ENCODE measurements at places on chromosomes 16 and 17. TPM values are rescaled to one million over a fixed set of nuclear protein-coding genes. Genes with fewer than 3 reads are reported as not detected.

DNA sequence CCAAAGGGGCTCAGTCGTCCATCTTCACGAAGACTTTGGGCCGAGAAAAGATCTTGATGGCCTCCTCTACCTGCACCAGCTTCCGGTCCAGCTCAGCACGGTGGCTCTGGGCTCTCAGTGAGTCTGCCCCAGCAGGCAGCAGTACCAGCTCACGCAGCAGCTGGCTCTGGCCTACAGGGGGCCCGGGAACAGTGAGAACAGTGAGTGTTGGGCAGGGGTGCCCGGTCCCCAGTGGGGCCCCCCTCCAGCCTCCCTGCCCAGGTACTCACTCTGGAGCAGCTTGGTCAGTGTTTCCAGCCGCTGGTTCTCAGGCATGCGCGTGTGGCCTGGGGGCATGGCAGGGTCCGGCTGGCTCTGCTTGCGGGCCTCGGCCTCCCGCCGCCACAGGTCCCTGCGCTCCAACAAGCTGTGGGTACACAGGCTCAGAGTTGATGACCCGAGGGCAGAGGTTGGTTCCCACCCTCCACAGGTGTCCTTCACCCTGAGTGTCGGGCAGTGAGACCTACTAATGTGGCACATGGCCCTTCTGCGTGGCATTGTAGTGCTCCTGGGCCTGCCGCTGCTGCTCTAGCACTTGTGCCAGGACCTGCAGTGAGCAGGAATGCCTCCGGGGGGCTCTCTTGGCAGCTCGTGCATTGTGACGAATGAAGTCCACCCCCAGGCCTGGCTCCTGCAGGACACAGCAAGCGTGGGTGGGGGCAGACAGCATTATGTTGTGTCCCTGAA lies 2.6 kb downstream of the PARD6A start:
- no peak for DNase-seq

SOX8 gene
- total RNA-seq: not detected

KARS1 gene
- 180 TPM for total RNA-seq

DNA sequence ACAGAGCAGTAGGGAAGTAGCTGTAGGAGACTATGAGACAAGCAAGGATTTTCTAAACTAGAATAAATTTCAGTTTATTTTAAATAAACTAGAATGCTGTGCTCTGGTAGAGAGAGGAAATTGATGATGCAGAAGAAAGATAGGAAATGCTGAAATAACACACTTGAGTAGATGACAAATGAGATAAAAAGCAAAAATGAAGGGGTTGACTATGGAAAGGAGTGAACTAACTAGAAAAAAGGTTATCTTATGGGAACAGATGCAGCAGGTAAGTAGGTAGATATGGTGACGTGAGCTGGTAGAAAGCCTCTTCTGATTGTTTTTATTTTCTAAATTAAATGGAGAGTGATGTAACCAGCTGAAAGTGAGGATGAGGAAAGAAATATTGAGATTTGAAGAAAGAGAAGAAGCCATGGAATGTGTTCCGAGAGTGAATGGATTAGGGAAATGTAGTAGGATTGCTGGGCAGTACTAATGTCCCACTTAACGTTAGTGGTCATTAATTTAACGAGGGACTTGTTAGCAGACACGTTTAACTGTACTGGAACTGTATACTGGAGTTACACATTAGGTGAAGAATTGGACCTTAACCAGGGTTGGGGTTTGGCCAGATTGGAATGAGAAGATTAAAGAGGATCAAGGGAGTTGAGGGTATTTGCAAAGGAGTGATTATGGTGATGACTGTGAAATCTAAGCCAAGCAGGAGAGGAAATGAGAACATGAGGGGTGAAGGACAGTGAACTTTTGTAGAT lies 196.5 kb downstream of the TANC2 start:
- no peak for DNase-seq

- DNase-seq: no peak
Observed at GRCh38 chr17:60311936-60312335, 80.0 kb downstream of the USP32 start.

C17orf50 gene
- not detected for total RNA-seq

DNA sequence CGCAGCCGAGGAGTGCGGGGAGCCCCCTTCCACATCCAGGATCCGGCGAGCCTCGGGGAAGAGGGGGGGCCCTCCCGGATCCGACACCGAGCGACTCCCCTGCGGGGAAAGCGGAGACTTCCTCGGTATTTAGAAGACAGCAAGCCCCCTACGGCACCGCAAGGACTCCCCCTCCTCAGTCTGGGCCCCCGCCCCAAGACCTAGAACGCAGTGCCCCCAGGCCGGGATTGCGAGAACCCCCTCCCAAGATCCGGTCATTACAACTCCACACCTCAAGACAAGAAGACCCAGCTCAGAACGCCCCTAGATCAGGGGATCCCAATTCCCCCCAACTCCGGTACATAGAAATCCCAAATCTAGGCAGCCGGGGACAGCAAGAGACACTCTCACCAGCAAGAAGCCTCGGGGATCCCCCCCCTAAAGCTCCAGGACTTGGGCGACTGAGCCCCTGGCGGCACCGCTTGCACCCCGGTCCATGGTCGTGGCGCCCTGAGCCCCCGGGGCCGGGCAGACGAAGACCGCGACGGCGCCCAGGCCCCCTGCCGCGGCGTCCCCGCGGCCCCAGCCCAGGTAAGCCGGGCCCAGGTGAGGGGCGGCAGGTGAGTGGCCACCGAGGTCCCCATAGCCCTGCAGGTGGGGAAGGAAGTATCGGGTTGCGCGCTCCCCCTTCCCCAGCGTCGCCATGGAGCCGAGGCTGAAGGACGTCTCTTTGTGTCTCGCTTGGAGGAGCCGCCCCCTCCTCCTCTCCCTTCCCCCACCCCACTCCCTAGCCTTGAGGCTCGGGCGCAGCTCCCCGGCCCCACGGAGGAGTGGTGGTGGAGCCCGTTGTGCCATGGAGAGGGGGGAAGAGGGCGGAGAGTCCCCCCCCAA lies 641 bp downstream of the SBK1 start:
- DNase-seq: no peak

DNA sequence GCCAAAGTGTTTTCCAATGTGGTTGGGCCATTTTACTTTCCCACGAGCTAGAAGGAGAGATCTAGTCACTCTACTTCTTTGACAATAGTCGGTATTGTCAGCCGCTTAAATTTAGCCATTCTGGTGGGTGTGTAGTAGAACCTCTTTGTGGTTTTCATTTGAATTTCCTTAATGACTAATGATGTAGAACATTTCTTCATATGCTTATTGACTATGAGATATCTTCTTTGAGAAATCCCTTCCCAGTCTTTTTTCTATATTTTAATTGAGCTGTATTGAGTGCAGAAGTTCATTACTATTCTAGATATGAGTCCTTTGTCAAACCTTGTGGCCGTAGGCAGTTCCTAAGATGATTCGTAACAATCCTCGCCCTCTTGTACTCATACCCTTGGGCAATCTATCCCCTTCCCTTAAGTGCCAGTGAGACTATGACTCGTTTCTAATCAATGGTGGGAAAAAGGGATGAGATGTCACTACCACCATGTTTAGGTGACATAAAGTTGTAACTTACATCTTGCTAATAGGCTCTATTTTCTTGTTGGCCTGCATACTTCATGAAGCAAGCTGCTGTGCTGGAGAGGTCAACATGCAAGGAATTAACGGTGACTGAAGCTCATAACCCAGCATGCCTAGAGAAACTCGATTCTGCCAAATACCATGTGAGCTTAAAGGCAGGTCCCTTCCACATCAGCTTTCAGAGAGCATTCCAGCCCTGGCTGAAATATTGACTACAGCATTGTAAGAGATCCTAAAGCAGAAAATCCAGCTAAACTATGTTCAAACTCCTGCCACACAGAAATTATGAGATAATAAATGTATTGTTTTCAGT lies 817.9 kb upstream of the SOX9 start:
- DNase-seq: peak; percentile 77

DNA sequence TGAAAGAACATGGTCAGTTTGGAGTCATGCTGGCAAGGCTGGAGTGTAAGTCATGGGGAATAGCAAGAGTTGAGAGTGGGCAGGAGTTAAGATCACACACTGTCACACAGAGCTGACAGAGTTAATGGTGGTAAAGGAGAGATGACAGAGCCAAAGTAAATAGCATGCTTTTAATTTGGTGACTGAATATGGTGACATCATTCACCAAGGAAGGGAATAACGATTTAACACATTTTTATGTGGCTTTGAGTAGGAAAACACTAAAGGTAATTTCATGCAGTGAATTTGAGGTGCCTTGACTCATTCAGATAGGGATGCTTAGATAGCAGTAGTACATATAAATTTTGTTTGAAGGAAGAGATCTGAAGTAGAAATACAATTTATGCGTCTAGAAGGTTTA lies 42.1 kb downstream of the SYNRG start:
- DNase-seq: no peak

HAS3 gene
- 1.3 TPM for total RNA-seq

GRCh38 chr17:82854226-82854625 lies 14.4 kb upstream of the ZNF750 start:
- DNase-seq: no peak

- no peak for DNase-seq
Observed at GRCh38 chr17:74713171-74713755, 540 bp upstream of the CD300LF start.

GOSR2 gene
- total RNA-seq: 56.5 TPM

DNA sequence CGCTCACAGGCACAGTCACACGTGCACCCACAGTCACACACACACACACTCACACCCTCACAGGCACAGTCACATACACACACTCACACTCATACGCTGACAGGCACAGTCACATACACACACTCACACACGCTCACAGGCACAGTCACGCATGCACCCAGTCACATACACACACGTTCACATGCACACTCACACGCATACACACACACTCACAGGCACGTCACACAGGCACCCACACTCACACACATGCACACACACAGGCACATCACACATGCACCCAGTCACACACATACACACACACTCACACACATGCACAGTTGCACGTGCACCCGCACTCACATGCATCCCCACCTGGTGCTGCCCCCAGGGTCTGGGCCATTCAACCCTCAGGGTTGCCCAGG lies 46.1 kb upstream of the CBFA2T3 start:
- DNase-seq: no peak

ZNF423 gene
- total RNA-seq: 0.20 TPM

OR2C1 gene
- total RNA-seq: not detected

- no peak for DNase-seq
Observed at GRCh38 chr16:85735225-85735635, 15.7 kb downstream of the C16orf74 start.

DNA sequence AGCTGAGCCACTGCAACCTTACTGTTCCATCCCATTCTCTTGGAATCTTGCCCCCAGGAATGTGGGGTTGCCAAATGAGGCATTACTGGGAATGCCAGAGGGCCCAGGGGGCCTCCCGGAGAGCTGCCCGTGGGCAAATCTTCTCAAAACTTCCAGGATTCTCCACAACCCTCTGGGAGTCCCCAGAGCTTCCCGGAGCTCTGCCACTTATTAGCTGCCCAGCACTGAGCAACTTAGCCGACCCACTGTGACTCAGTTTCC lies 306.0 kb downstream of the FOXL1 start:
- DNase-seq: peak; percentile 53

- peak; percentile 69 for DNase-seq
Observed at GRCh38 chr17:31560616-31561235, 169.3 kb downstream of the RAB11FIP4 start.

- no peak for DNase-seq
Observed at GRCh38 chr16:12541672-12542071, 262.0 kb downstream of the CPPED1 start.

DNA sequence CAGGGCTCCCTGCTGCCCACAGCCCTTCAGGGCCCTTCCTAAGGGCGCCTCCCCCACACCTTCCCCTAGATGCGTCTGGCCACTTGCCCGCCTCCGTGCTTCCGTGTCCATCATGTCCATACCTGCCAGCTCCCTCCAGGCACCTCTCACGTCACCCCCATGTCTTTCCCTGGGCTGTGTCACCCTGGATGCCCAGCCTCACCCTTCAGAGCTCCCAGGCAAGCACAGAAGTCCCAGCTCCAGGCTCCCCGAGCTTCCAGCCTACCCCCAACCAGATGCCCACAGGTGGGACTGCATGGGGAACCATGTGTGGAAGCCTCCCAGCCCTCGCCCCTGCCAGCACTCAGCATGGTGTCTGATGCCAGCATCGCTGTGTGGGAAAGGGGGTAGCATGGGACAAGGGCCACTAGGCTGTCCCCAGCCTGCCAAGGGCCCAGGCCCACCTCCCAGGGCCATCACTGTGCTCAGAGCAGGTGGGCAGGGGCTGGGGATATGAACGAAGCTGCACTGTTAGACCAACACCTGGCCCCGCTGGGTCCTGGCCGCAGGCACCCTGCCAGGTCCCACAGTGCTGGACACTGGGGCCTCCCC lies 1.9 kb upstream of the AXIN1 start:
- DNase-seq: no peak

ORAI3 gene
- 58.5 TPM for total RNA-seq

KRT28 gene
- total RNA-seq: not detected

- DNase-seq: no peak
Observed at GRCh38 chr16:81495321-81496234, 51.0 kb downstream of the CMIP start.

GRCh38 chr17:65259696-65260485 lies 122.7 kb downstream of the RGS9 start:
- no peak for DNase-seq

GRCh38 chr17:39194089-39194984 lies 3.1 kb downstream of the CACNB1 start:
- DNase-seq: no peak

GRCh38 chr17:80837711-80838110 lies 153.9 kb upstream of the CHMP6 start:
- no peak for DNase-seq

CCL7 gene
- 0.17 TPM for total RNA-seq

DNA sequence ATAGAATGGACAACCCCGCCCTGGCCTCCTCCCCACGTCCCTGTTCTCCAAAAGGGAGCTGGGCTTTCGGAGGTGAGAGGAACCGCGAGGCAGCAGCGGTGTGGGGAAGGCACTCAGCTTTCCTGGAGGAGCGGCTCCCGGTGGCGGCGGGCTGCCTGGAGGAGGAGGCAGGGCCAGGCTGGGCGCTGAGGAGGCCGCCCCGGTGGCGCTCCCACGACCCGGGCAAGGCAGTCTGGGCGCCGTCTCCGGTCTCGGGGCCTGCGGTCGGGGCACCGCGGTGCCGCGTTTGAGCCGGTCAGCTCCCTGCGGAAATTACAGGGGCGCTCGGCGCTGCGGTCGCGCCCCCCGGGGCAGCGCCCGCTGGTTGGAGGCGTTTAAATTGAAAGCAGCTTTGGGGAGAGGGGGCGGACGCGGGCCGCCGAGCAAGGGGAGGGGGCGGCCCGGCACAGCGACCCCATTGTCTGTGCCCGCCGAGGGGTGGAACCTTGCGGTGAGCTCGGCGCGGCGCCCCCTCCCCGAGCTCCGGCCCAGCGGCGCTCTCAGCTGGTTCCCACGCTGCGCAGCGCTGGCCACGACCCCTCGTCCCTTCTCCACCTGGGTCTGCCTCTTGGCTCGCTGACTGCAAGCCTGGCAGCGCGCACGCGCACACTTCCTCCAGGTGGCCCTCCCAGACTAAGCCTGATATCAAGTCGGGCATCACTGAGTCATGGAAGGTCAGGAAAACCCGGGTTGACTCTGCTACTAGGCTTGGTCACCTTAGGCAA lies 58.7 kb upstream of the DLX4 start:
- peak; percentile 72 for DNase-seq

GRCh38 chr17:77428020-77428748 lies 287.4 kb downstream of the SEC14L1 start:
- DNase-seq: no peak

- DNase-seq: peak; percentile 71
Observed at GRCh38 chr16:65005696-65006095, 116.2 kb downstream of the CDH11 start.
